ENCODE measurements at places on chromosomes 1 and 21.

DNA sequence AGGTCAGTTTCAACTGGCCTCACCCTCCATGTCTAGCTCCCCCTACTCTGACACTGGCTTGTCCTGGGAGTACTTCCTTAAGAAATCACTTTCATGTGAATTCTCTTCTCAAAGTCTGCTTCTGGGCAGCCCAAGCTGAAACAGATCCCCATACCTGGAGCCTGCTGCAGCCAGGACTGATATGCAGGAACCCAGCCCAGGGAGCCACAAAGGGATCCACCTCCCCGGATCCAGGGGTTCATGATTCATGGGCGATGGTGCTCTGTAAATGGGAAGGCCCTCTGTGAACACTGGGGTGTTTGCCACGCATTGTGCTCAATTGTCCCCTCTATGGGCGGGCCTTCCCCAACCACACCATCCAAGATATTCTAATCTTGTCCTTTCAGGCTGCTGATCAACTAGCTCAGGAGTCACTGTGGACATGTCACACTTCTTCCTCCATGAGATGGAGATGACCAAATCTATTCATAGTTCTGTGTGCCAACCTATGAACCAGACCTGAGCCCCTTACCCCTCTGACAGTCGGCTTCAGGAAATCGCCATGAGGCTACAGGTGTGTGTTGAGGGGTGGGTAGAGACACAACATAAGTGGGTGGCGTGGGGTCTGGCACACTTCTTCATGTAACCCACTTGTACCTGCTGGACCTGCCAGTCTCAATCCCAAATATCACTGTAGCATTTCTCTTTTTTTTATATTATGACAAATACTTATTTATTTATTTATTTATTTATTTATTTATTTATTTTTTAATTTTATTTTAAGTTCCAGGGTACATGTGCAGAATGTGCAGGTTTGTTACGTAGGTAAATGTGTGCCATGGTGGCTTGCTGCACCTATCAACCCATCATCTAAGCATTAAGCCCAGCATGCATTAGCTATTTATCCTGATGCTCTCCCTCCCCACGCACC is 41.8 kb downstream of the RUNX3 start:
- DNase-seq: no peak

GRCh38 chr1:237327061-237327460 is 285.1 kb downstream of the RYR2 start:
- no peak for DNase-seq

DNA sequence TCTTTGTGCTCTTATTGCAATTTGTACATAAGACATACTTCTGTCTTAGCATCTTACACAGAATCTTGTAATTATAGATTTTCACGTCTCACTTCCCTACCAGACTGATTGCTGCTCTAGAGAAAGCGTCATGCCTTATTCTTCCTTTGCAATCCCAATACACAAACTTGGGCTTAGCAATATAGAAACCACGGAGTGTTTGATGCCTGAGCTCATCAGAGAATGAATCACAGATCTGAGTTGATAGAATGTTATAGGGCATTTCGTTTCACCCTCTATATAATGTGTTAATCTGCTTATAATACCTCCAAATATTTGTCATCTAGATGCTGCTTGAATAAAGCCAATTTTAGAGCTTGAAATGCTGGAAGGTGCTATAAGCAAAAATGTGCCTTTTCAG is 6.6 kb downstream of the FMO1 start:
- no peak for DNase-seq

GRCh38 chr1:244963231-244963826 is 99.0 kb upstream of the HNRNPU start:
- DNase-seq: no peak

- DNase-seq: no peak
Observed at GRCh38 chr1:221926441-221926840, 184.6 kb upstream of the DUSP10 start.

DNA sequence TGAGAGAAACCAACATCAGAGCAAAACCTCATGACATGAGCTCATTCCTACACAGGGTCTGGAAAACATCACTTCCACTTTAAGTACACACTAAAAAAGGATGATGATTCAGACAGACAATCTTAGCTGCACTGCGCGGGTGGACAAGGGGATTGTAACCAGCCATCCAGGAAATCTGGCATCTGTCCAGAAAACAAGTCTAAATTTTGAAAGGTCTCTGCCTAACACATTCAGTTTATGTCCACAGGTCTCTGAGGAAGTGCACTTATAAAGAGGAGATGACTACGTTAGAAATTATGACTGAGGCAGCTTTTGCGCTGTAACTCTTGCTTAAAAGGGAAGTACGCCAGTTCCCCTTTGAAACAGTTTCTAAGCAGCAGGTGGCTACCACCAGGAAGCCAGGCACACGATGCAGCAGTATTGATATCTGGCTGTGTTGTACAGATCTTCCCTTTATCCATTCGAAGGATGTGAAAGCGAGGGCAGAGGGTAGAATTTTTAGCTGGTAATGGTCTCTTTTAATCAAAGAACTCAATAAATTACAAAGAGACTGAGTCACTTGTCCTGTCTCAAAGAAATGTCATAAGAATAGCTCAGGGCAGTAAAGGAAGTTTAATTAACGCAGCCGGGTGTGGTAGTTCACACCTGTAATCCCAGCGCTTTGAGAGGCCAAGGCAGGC is 128.0 kb downstream of the SETD4 start:
- DNase-seq: peak; percentile 42

- no peak for DNase-seq
Observed at GRCh38 chr1:93566227-93566626, 115.4 kb downstream of the BCAR3 start.

GRCh38 chr1:93235261-93235660 is 54.7 kb downstream of the CCDC18 start:
- DNase-seq: no peak

DNA sequence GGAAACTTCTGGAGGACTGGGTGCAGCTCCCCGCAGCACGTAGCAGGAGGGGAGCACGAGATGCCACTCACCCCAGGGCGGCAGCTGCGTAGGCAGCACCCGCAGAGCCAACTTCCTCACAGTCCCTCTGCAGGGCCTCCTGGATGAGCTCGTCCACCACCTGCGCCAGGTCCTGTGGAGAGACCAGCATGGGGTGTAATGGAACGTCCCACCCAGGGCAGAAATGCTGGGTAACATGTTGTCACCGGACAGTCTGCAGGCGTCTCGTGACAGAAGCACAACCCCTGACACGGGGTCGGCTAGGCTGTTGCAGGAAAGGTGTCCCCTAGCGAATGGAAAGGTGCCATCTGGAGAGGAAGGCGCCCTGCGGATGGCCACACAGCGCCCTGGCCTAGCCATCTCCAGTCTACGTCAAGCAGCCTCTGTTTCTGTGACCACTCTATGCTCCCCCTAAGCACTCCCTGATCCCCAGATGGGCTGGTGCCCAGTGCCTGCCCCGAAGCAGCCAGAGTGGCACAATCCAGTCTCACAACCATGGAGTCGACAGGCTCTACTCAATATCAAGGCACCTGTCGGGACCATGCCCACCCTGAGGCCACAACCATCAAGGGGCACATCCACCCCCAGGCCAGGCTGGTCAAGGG is 21.2 kb downstream of the MCM3AP start:
- DNase-seq: no peak

GRCh38 chr1:43258370-43258769 is 11.4 kb upstream of the TMEM125 start:
- no peak for DNase-seq

DNA sequence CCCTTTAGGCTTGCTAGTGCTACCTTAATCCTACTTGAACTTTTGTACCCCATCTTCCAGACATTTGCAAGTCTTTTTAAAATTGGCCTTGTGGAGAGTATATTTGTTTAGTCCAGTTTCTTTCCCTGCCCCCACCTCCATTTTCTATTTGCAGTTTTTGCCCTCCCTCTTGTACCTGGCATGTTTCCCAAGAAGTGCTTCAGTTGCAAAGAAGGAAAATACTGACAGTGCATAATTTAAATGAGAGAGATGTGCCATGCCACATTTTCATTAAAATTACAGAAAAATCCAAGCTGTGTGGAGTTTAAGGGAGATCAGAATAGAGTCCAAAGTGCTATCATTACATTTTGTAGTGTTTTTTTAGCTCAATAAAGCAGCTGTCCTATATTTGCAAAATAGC is 150.0 kb upstream of the ADGRL2 start:
- DNase-seq: no peak

DNA sequence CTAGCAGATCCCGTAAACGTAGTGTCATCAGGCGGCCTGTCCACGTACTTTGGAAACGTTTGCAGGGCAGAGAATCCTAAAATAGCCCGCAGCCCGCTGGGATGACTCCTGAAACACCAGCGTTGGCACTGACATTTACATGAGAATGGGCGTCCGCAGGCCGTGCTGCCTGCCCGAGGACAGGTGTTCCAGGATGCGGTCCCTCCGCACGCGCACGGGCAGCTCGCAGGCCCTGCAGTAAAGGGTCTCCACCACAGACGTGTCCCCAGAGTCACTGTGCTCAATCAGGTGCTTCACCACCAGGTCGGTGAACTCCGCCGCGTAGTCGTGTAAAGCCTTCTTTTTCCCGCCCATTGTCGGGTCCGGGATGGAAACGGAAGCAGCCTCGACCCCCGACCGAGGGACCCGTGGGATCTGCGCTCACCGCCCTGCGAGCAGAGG is 5.8 kb upstream of the CCDC27 start:
- DNase-seq: peak; percentile 22

DNA sequence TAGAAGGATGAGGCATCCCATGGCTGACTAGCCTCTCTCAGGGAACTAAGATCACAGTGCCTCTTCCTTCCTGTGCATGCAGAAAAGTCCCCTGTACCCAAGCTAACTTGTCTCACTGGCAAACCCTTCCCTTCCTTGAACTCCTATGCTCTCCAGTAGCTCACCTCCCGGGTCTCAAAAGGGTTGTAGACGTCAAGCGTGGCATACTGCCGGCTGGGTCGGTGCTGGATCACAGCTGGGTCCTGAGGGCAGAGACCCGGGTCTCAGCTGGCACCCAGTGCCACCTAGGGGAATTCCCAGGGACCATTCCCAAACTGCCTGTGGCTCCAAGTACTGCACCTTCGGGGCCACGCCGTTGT is 688 bp downstream of the SCAMP3 start:
- no peak for DNase-seq

DNA sequence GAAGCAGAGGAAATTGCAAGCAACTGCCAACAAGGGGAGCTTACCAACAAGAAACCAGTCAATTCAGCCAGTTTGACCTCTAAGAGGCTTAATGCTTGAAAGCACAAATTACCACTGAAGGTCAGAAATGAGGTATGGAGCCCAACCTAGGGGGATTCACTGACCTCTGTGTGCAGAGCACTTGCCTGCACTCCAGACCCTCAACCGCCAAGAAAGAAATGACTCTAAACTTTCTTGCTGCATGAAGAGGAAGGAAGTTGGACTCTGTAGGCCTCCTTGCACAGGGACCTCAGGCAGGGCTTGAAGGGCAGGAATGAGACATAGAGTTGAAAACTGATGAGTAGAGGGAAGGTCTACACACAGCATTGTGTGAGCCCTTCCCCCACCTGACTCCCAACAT is 10.0 kb downstream of the ARMH1 start:
- DNase-seq: no peak

DNA sequence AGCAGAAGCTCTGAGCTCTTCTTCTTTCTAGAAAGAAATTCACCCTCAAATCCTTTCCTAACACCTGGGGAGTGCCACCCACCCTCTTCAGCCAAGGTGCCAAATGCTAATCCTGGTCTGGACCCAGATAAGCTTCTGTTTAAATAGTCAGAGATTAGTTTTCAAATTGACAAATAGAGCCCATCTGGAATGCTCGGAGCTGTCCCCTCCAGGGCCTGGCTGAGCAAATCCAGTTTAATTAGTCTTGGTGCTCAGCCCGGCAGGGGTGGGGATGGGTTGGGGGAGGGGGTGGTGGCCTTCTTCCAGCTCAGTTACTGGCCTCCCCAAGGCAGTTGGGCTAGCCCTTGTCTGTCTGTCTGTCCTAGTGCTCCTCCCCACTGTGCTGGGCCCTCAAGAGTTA is 269.5 kb downstream of the GRIK3 start:
- DNase-seq: no peak

GRCh38 chr1:173479649-173480048 is 2.5 kb downstream of the PRDX6 start:
- DNase-seq: no peak

GRCh38 chr1:243315455-243315854 is 59.6 kb downstream of the SDCCAG8 start:
- no peak for DNase-seq

DNA sequence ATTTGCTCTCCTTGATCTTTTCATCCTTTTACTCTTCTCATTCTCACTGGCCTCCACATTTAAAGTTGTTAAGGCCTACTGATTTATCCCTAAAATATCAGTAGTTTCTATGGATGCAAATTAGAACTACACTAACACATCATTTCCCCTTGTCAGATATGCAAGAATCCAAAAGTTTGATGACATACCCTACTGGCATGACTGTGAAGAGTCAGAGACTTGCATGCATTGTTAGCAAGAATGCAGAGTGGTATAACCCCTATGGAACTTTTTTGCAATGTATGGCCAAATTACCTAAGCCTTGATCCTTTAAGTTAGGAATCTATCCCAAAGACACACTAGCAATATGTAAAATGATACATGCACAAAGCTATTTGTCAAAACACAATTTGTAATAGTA is 23.6 kb upstream of the HIVEP3 start:
- DNase-seq: no peak

GRCh38 chr1:25548601-25549000 is 5.2 kb downstream of the LDLRAP1 start:
- DNase-seq: no peak

GRCh38 chr1:236167578-236167977 is 25.2 kb downstream of the GPR137B start:
- no peak for DNase-seq

- DNase-seq: no peak
Observed at GRCh38 chr1:172268237-172268636, 152.2 kb upstream of the C1orf105 start.

GRCh38 chr1:180029524-180030135 is 75.0 kb downstream of the CEP350 start:
- DNase-seq: no peak

DNA sequence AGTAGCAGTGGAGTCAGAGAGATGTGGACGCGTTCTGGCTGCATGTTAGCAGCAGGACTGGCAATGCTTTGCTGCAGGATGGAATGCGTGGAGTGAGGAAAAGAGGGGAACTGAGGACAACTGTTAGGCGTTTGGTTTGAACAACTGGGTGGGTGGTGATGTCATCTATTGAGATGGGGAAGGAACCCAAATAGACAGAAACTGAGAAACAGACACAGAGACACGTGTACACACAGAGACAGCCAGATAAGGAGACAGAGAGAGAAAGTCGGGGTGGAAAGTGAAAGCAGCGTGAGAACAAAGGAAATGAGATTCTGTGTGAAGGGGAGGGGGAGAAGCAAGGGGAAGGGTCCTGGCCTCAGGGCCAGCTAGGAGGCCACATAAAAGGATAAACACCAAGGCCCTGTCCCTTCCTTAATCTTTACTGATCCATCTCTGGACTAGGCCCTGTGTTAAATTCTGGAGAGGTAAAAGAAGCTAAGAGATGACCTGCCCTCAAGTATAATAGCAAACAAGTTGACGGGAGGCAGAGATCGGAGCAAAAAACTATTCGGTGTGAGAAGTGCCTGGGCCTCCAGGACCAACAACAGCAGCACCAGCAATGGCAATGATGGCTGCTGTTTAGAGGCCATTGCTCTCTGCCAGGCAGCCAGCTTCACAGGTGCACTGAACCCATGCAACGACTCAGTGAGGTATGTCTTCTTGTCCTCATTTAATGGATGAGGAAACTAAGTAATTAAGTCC is 31.6 kb downstream of the VWA5B1 start:
- no peak for DNase-seq

- no peak for DNase-seq
Observed at GRCh38 chr1:87106144-87106543, 191.7 kb downstream of the HS2ST1 start.

GRCh38 chr1:68814067-68814466 is 317.2 kb upstream of the DEPDC1 start:
- DNase-seq: no peak
